Stimulated activated CD4-positive, alpha-beta T cell treated with anti-CD3 and anti-CD28 coated beads, Interleukin-15, amount 100 ng/mL, for 24 hours (primary cell): ENCODE measurements at places on chromosomes 7 and 10.
A peak's percentile ranks its signal among the peaks of the same experiment; 100 is the strongest.

GRCh38 chr7:56157238-56157790, 41.1 kb upstream of the NUPR2 start:
- no peak for DNase-seq

GRCh38 chr7:95169678-95170077, 154.7 kb downstream of the PON1 start:
- no peak for DNase-seq

- DNase-seq = no peak
Measured at GRCh38 chr10:69740126-69740525, 61.6 kb upstream of the COL13A1 start.

DNA sequence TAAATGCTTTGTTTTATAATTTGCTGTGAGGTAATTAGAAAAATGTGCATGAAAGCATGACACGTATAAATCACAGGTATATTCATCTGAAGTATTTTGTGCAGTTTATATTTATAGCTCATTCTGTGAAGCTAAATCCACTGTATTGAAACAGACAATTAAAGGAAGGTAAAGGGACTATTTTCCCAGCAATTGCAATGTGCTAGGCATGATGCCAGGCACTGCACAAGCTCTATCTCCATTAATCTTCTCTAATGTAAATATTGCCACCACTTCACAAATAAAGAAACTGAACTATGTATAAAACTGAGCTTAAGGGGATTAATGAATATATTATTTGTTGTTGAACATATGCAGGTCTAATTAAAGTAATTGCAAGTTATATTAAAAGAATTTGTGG, 1012.5 kb downstream of the NRG3 start:
- DNase-seq = no peak

- no peak for DNase-seq
Measured at GRCh38 chr7:77329466-77330168, 86.5 kb downstream of the GSAP start.

DNA sequence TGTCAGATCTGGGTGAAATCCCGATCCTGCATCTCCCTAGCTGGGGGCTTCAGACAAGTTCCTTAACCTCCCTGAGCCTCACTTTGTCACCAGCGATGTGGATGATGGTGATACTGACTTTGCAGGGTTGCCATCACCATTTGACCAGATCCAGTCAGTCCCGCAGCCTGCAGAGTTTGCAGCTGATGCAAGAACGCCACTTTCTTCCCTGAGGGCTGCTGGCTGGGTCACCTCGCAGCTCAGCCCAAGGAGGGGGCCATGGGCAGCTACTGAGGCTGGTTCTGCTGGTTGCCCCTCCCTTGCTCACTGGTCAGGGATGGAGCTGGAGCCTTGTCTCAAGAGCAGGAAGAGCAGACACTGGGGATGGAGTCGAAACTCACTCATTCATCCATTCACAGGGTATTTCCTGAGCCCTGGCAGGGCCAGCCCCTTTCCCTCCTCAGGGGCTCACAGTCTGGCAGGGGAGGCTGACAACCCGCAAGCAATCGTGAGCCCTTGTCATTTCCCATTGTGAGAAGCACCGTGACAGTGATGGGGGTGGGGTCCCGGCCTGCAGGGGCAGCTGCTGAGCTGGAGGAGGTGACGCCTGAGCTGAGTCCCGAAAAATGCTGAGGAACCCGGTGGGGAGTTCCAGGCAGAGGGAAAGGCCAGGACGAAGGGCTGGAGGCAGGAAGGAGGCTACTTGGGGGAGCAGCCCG, 111.1 kb upstream of the TCF7L2 start:
- no peak for DNase-seq

DNA sequence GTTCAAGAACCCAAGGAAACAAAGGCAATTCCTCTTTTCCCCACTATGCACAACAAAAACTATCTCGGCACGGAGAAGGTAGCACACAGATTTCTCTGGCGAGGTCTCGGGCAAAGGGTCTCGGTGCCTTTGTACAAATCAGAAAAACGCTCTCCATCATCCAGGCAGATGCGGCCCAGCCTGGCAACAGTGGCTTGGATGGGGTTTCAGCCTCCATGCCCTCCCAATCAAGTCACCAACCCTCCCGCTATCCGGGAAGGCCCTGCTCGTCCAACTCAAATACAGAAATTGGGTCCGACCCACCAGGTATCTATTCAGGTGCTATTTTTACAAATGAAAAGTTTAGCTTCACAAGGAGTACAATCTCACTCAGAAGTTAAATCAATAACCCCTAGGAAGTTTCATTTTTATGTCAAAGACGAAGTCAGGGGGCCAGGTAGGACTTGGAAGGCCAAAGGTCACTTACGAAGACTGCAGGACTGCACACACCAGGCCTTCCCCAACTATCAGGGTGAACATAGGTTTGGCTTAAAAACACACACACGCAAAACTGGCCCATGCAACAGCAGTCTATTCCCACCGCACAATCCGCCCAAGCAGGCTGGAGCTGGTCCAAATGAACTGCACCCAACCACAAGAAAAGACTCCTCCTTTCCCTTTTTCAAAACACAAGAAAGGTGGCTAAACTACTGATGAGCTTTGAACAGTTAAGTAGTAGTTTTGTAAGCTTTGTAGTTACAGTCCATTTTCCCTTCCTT, 43.0 kb downstream of the GNA12 start:
- no peak for DNase-seq

DNA sequence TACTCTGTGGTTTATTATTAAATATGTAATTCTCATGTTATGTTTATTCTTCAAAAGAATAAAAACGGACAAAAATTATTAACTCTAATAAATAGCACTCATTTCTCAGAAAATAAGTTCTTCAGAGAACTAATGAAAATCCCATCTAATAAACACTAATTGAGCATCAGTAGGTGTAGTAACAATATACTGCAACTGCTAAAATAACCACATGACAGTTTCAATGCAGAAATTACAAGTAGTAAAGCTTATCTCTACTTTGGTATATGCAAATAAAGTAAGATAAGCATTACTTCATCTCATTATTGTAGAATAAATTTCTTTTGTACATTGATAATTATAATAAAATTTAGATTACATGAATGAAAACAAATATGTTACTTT, 56.4 kb upstream of the DKK1 start:
- no peak for DNase-seq

GRCh38 chr7:53794816-53795215, 747.4 kb upstream of the VSTM2A start:
- DNase-seq = no peak

- no peak for DNase-seq
Measured at GRCh38 chr7:57204411-57204811, 72.2 kb upstream of the ZNF479 start.

- no peak for DNase-seq
Measured at GRCh38 chr10:131088619-131089018, 222.9 kb downstream of the TCERG1L start.

DNA sequence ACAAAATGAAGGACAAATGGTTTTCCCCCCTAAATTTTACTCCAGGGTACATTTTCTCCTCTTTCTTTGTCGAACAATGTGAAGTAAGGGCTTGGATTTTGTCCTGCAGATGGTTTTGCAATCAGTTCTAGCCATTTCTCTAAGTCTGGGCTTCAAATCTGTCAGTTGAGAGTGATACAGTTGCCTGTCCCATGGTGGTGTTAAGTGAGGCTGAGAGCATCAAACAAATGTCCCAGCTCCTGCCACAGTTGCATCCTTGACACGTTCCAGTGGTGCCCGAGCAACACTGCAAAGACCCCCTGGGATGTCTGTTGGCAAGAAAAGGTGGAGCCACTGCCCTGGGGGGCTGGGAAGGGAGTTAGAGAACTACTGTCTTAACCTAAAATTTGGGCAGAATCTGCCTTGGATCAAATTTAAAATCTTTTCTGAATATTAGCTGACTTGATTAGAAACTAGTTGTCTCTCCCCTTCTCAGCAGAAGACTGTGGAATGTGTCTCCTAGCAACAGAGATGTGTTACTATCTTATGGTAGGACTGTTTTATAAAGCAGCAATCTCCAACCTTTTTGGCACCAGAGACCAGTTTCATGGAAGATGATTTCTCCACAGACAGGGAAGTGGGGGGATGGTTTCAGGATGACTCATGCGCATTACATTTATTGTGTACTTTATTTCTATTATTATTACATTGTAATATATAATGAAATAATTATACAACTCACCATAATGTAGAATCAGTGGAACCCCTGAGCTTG, 102.0 kb upstream of the STEAP1B start:
- no peak for DNase-seq

GRCh38 chr7:19116121-19117090, 1.0 kb downstream of the TWIST1 start:
- peak; percentile 7 for DNase-seq

DNA sequence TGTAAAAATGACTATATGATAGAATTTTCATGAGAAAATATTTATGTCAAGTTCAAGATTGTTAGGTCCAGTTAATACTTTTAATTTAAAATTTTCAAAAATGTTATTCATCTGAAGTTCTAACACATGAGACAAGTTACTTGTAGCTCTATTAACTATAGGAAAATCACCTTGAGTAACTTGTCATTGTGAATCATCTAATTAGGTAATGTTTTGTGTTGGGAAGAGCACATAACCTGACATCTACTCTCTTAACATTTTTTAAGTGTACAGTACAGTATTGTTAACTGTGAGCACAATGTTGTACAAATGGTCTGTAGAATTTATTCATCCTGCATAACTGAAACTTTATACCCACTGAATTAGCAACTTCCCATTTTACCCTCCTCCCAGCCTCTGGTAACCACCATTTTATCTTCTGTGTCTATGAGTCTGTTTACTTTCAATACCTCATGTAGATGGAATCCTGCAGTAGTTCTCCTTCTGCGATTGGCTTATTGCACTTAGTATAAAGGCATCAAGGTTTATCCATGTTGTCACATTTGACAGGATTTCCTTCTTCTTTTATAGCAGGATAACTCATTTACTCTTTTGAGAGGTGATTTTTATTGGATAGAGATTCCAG, 54.6 kb downstream of the ARL4A start:
- no peak for DNase-seq

DNA sequence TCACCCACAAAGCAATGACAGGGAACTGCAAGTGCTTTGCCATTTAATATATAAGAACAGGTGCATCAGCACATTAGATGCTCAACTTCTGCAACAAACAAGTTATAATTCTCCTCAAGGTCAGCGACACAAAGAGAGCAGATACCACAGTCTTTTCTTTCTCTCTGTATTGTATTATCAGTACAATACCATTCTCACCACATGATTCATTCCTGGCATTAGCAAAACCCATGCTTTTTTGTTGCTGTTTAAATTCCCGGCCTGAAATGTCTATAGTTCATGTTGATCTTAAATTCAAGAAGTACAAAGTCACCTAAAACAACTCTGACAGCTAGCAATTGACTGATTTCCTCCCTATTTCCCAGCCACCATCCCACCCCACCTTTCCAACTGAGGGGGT, 111.8 kb upstream of the FEZF1 start:
- no peak for DNase-seq

GRCh38 chr10:86247073-86247472, 119.5 kb downstream of the GRID1 start:
- DNase-seq = no peak

DNA sequence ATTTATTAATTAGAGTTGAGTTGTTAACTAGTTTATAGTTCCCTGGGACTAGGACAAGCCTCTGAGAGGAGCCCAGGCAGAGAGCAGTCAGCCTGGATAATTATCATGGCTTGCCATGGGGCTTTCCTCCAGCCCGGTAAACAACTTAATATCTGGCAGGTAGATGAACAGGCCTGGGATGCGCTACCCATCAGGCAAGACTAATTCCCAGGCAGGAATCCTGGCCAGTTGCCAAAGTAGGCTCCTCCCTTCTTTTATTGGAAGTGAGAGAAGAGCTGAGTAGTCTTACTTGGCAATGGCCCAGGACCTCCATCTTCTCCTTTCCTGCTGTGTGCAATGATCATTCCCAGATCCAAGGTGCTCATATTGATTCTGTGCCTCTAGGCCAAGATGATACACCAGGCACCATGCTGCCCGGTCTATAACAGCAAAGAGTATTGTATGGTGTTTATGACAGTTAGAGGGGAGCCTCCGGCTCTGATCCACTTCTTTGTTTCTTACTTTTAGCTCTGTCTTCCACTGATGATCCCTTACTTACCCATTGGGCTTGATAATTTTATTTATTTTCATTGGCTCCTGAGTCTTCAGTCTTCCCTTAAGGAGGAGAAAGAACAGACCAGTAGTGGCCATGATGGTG, 408.7 kb downstream of the REEP3 start:
- DNase-seq = no peak

DNA sequence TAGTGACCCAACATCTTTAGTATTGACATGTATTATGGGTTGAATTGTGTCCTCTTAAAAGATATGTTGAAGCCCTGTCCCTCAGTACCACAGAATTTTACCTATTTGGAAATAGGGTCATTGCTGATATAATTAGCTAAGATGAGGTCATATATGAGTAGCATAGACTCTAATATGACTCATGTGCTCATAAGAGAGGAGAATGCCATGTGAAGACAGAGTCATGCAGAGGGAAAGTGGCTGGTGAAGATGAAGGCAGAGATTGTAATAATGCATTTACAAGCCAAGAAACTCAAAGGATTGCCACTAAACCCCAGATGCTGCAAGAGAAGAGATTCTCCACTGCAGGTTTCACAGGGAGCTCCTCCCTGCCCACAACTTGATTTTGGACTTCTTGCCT, 496.4 kb downstream of the KIF20B start:
- no peak for DNase-seq

- no peak for DNase-seq
Measured at GRCh38 chr7:17142831-17143541, 155.5 kb upstream of the AHR start.

- DNase-seq = no peak
Measured at GRCh38 chr7:47413526-47414341, 168.2 kb downstream of the TNS3 start.

GRCh38 chr10:43415544-43415943, 6.6 kb upstream of the HNRNPF start:
- no peak for DNase-seq

DNA sequence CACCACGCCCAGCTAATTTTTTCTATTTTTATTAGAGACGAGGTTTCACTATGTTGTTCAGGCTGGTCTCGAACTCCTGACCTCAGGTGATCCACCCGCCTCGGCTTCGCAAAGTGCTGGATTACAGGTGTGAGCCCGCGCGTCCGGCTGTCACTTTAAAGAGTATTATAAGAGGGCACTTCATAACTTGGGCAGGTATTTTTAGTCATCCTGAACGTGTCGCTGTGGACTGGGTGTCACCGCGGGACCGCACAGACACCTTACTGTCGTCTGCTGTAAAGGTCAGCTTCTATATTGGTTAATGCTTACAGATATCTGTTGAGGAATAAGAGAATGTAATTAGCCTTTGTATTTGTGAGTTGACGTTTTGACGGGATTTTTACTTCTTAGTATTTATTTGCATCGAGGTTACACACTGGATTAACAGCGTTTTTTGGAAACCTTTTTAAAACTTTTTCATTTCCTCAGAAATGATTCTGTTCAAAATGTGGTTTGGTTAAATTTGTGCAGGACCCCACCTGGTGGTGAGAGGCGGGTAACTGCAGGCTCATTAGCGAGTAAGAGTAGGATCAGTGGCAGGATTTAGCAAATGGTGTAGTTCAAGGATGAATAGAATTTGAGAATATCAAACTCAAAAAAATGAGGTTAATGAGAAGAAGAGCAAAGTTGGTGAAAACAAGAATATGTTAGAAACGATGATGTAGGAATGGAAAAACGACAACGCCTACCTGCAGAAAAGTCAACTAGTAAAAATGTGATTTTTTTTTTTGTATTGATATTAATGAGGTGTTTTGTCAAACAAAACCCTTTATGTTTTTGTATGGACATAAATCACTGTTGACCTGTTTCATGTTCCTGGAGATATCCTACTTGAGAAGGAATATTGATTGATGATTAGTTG, 3.2 kb downstream of the DNAJB6 start:
- peak; percentile 77 for DNase-seq

GRCh38 chr7:107212725-107213124, 43.9 kb downstream of the HBP1 start:
- no peak for DNase-seq
